CD4-positive, alpha-beta T cell treated with Interleukin-4 for 1 hour (primary cell): ENCODE measurements at places on chromosomes 7 and 10.

DNA sequence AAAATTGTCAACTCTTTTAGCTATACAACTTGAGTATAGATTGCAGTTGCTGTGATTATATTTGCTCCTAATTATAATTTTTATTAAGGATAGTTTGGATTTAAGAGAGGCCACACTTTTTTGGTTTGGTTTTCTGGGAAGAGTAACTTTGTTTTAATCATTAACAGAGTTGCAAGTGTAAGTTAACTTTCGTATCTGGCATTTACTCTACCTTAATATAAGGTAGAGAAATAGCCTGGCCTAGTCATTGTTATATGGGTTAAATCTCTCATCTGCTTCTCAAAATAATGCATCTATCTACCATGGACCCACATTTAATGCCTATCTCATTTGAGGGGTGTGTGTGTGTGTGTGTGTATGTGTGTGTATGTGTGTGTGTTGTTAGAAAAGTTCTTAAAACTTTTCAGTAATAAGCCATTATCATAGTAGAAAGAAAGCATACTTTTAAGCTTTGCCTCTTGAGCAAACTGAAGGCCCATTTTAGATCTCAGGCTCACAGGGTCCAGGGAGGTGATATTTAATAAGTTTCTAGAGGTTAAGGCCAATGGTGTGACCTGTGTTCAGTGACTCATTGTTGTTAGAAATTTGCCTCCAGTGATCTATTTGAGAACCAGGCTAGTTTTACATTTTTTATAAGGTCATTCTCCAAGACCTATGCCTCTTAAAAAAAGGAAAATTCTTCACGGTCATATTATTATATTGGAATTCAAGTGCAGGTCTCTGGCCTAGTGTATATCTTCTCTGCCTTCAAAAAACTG, 10.9 kb upstream of the TEX47 start:
- no peak for DNase-seq

GRCh38 chr10:129845111-129845753, 118.8 kb downstream of the EBF3 start:
- no peak for DNase-seq

DNA sequence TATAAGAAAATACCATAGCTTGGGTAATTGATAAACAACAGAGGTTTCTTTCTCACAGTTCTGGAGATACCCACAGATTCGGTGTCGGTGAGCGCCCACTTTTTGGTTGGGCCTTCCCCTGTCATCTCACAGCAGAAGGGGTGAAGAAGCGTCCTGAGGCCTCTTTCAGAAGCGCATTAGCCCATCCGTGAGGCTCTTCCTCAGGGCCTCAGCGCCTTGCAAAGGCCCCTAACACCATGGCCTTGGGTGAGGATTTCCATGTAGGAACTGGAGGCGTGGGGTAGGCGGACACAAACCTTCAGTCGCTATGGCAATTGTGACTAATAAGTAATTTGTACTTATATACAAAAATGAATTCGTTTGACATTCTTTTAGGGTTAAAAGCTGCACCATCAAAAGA, 316.0 kb downstream of the PTPRN2 start:
- DNase-seq = no peak

- no peak for DNase-seq
Measured at GRCh38 chr7:83930262-83930661, 264.3 kb downstream of the SEMA3A start.

DNA sequence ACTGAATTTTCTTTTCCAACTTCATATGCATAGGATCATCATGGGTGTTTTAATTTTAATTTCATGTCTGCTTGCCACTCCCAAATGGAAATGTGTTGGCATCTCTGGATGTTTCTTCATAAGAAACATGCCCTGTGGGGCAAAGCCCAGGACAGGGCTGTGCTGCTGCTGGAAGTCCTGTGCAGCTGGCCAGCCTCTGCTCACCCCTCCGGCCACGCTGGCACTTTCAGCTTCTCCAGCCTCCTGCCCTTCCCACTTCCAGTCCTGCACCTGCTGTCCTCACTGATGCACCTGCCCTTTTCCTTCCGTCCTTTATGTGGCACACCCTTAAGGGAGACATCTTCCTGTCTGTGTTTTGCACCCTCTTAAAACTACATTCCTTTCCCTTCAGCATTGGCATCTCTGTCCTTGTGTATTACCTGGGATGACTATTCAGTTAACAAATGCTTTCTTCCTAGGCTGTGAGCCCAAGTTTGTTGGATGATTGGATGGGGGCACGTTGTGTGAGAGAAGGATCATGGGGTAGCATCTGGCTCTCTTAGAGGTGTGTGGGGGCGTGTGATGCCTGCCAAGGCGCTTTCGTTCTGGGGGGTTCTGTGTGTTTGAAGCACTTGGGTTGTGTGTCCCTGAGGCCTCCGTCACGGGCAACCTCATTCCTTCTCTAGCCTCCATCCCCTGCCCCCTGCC, 56.8 kb downstream of the TCF7L2 start:
- DNase-seq = no peak
